GM03348 (cell line): ENCODE measurements at places on chromosomes 1 and 21.

- no peak for DNase-seq
Observed at GRCh38 chr1:205369701-205370123, 13.0 kb upstream of the KLHDC8A start.

DNA sequence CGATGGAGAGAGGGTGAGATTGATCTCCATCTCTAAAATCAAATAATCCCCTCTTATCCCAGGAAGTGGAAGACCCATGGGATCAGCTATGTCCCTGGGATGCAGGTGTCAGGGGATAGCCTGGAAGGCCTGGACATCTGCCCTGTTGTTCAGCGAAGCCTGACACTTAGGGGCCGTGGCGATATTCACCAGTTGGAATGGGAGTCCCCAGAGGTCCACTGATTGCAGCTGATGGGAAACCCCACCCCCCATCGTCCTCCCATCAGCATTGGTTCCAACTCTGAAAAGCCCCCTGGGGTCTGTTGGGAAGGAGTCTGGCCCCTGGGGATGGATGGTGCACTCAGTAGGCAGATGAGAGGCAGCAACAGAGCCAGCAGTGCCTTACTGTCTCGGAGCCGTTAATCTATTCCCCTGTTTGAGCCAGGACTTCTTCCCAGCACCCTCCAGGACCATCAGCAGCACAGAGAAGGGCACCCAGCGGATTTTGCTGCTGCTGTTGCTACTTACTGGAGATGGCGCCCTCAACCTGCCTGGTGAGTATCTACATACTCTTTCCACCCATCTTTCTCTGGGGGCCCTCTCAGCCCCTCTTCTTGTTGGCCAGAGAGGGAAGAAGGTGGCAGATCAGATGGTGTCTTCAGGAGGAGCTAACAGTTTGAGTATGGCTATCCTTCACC is 13.4 kb downstream of the CATSPER4 start:
- no peak for DNase-seq

GRCh38 chr1:172211221-172211620 is 209.3 kb upstream of the C1orf105 start:
- DNase-seq = no peak

GRCh38 chr1:78176448-78176847 is 130.7 kb downstream of the GIPC2 start:
- DNase-seq = peak; percentile 80

GRCh38 chr1:97903626-97904025 is 17.2 kb downstream of the DPYD start:
- no peak for DNase-seq

DNA sequence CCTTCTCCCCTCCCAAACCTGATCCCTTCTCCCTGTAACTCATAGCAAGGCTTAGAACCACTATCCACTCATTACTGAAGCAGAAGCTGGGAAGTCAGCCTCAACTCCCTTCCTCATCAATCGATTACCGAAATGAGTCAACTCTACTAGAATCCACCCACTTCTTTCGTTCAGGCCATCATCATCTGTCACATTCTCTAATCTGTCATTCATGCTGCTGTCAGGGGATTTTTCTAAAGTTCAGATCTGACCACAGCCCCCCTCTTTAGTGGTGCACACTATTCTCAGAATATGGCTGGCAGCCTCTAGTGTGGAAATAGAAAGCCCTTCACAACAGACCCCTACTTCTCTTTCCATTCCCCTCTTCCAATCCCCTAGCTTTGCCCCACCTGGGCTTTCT is 5.1 kb downstream of the NT5C1A start:
- DNase-seq = no peak

DNA sequence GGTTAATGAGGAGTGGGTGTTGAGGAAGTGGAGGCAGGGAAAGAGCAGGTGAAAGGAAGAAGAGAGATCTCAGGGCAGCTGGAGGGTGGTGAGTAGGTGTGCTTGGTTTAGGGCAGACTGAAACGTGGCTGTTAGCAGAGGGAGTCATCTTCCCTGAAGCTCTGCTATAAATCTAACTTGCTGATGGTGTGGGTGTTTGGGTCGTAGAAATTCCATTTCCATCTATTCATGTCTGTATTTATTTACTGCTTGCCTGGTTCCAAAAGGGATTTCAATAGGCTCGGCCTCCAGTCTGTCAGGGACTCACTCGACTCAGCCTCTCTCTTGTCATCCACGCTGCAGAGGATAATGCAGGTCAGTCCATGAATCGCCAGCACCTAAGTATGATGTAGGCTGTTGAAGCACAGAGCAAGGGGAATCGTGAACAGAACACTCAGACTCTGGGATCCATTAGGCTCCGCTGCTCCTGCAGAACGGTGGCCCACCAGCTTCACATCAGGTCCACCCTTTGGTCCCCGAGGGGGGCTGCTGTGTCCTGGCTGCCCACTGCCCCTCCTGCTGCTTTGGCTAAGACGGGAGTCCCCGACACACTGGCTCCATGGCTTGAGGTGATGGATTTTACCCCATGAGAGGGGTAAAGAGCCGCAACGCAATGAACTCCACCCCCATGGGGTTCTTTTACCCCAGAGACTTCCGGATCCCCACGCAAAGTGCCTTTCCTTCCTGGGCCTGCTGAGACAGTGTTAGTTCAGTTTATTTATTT is 156.2 kb downstream of the RHOU start:
- no peak for DNase-seq

DNA sequence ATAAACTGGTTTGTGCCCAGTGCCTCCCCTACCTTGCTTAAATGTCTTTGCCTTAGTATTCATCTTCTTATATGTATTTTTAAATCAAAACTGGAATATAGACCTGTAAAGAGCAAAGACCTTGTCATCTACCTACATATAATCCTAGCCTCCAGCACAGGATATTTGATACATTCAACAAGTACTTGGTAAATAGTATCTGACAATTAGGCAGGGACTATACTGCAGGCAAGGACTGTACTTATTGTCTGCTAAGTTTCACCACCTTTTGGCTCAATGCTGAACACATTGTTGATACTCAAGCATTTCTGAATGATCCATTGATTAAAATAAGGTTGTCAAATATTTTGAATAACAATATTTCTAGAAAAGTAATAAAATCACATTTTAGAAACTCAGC is 96.4 kb downstream of the PKN2 start:
- no peak for DNase-seq

DNA sequence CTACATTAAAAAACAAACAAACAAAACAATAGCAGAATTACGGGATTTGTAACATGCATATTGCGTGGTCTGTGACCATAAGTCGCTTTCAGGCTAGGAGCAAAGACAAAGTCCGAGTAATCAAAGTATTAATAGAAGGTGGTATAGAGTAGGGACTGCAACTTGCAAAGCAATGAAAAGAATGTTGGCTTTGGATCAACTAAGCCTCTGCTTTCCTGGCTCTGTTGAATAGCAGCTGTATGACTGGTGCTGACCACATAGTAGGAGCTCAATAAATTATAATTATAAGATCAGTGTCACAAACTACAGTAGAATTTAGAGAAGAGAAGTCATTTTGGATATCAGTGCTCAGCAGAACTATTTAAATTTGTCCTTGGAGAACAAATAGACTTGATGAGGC is 586.4 kb downstream of the DPYD start:
- peak; percentile 71 for DNase-seq

DNA sequence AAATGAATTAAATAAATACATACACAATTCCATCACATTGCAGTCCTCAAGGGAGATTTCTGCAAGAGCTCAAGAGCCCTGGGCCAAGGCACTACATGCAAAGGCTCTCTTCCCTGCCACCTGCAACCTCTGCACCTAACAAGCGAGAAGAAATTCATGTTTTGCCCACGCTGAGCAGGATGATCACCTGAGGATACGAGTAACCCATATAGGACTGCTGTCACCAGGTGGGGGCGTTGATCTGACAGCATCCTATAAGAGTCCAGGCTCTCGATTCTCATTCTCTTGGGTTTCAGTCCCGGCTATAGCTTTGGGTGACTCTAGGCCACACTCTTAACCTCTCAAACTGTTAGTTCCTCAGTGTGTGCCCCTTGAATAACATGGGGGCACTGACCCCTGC is 18.7 kb upstream of the SPOCD1 start:
- no peak for DNase-seq

- DNase-seq = peak; percentile 29
Observed at GRCh38 chr1:243939167-243939848, 89.3 kb upstream of the AKT3 start.

- DNase-seq = no peak
Observed at GRCh38 chr1:47186267-47187185, 3.3 kb downstream of the PDZK1IP1 start.

- no peak for DNase-seq
Observed at GRCh38 chr1:31154000-31154631, 85.6 kb downstream of the NKAIN1 start.

DNA sequence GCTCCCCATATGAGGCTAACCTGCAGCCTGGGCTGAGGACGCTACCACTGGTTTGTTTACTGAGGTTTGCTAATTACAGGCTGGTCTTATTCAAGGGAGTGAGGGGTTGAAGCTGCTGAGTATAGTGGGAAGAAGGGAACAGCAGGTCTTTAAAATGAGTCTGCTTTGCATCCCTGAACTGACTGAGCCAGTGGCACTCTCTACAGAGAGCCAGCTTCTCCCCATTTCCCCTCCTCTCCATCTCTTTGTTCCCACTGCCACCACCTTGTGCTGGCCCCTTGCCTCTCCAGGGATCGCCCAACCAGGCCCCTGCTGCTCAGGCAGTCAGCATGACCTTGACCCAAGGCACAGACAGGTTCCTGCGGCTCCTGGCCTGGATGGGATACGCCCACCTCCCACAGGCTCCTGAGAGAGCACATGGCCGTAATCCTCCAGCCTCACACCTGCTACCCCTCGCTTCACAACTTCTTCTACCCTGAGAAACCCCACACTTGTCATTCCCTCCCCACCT is 45.0 kb downstream of the IER5 start:
- no peak for DNase-seq

DNA sequence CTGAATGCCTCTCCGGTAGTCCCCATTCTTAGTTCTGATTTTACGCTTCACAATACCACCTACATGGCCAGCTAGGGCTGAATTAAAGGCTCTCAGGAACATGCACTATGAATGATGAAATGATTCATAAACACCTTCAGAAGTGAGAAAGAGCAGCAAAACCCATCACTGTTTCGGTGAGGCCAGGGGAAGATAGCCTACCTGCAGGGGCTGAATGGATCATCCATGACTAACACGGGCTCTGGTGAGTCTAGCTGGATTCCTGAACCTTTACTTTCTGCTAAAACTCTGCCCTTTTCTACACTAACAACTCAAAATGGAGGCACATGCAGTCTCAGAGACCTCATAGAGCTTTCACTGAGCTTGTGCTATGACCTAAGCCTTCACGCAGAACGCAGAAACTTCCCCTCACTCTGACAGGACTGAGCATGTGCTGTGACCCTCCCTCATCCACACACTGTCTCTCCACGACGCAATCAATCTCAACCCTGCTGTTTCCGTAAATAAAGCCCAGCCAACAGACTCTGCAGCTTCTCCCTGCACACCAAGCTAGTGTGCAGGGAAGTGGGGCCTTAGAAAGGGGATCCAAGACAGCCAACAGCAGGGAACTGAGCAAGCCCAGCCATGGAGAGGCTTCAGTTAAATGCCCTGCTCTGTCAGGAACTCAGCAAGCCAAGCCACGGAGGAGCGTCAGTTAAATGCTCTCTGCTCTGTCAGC is 207.8 kb downstream of the SLC45A1 start:
- DNase-seq = peak; percentile 83

- DNase-seq = no peak
Observed at GRCh38 chr21:30813174-30813573, at the start of gene KRTAP8-1. Gene KRTAP8-1, minus strand, starts transcription at chr21:30813274. Its CDS starts 54 bp downstream, at chr21:30813220.

DNA sequence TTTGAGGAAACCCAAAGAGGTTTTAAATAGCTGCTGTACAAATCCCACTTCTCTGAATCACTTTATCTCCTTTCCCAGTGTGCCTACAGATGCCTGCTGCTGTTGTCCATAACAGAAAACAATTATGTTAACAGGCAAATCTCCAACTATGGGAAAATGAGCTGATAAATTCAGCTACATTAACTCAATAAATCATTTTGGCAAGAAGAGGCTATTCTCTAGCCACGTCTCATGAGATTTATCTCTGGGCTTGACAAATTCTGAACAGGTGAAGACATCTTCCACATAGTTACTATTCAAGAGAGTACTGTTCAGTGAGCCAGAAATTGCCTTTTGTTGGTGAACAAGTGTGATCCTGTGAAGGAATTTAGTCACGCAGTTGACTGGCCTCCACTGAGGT is 327.1 kb upstream of the FMN2 start:
- no peak for DNase-seq

DNA sequence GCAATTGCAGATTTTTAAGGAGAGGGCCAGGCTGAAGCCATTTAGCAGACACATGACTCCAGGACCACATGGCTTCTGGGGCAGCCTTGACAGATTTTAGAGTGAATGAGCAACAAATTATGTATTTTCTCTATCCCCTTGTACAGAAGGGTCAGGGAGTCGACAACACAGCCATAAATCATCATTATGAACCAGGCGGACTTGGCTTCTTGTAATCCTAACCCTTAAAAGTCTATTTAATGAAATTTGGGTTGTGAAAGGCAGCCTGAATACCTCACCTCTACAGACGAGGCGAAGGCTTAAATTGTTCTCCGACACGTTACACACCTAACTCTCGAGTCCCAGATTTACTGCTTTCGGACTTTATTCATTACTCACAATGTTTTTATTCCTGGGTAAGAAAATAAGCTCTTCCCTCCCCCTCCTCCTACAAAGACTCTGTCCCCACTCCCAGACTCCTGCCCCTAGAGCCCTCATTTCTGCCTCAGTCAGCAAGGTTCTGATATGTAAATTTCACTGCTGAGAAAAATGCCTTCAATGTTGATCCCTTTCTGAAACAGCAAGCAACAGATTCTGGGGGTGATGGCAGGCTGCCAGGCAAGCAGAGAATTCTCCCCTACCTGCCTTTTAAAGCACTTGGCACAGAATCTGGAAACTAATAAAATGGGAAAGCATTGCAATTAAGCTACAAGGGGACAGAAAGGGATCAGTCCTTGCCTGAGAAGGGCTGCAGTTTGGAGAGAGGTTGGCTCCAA is 51.6 kb downstream of the PLPP3 start:
- no peak for DNase-seq

DNA sequence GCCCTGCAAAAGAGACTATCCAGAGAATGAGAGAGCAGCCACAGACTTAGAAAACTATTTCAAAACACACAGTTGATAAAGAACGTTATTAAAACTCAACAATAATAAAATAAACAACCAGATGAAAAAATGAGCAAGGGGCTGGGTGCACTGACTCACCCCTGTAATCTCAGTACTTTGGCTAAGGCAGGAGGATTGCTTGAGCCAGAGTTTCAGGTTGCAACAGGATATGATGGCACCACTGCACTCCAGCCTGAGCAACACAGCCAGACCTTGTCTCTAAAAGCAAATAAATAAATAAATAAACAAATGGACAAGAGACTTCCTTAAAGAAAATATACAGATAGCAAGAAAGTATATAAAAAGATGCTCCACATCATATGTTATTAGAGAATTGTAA is 144.6 kb downstream of the LRRIQ3 start:
- no peak for DNase-seq
